Stimulated activated memory B cell treated with anti-CD40 and anti-IgM and Interleukin-4, amounts not matched to agents 10 μg/mL and 1 μg/mL and 100 μg/mL, for 72 hours (primary cell): ENCODE measurements at places on chromosomes 2 and 18.

DNA sequence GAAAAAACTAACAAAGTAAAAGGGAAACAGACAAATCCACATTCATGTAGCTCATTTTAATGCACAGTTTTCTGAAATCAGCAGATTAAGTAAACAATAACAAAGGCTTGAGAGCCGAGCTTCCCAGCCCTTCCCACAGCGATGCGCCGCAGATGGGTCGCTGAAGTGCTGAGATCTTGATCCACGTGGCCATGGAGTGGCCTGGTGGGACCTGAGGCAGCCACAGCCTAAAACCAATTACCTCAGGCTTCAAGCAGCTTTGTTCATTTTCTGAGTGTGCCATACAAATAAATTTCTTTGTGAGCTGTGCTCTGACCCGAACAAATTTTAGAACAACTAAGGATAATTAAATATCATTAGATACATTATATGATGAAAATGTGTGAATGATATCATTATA lies 25.6 kb upstream of the CYRIA start:
- ATAC-seq, result no peak

DNA sequence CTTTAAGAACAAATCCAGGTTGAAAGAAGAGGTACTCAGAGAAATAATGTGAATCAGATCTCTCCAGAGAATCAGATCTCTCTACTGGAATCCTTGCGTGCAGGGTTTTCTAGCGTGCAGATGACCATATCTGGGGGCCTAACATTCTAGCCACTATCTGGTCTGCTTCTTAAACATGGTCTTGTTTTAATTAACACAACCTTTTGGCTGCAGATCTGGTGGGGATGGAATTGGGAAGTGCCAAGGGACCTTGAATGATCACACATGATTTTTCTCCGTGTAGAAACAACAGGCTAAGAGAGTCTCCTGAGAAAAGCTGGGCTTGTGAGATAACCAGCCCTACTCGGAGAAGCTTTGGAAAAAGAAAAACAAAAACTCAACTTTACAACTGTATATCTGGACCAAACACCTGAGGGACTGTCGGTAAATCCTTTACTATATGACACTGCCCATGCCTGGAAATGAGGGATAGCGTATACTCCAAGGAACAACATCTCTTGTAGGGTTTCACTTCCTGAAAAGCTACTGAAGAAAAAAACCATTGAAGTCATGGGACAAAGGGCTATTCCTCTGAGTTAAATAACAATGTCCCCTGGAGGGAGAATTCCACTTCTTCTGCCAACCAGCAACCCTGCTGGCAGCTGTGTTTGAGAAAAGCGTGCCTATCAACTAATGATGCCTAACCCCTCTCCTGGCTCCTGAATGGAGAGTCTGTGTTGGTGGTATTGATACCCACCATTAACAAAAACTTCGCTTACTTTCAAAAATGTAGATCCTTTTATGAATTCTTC lies 171.0 kb upstream of the REV1 start:
- no peak for ATAC-seq

DNA sequence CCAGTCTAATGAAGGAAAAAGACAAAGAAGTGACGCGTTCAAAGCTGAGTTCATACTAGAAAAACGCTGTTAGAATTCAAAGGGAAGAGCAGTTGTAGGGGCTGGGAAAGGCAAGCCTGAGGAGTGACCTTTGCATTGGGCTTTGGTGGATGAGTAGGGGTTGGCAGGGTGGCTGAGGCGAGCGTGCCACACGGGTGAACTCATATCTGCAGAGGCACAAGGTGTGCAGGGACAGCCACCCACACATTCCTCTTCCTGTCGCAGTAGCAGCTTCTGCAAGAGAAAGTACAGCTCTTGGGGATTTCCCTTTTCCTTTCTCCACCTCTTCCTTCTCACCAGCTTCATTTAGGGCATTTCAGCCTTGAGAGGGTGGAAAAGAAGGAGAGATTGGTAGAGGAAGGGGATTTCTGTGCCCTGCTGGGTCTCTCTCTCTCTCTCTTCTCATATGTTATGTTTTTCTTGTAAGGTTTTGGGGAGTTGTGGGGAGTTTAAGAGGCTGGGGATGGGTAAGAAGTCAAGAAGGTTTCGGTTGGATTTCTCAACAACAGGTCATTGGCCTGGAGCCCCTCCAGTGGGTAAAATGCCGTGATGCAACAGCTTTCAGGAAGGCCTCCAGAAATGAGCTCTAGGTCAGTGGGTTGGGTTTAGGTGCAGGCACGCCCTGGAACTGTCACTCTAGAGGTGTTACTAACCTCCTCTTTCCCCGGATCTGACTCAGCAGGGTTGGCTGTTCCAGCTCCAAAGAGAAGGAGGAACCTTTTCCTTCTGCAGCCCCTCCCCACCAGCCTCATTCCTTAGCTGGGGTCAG lies 40.1 kb downstream of the ODC1 start:
- ATAC-seq, result peak; percentile 65

GRCh38 chr2:113848758-113849415 lies 41.0 kb upstream of the ACTR3 start:
- ATAC-seq, result no peak

DNA sequence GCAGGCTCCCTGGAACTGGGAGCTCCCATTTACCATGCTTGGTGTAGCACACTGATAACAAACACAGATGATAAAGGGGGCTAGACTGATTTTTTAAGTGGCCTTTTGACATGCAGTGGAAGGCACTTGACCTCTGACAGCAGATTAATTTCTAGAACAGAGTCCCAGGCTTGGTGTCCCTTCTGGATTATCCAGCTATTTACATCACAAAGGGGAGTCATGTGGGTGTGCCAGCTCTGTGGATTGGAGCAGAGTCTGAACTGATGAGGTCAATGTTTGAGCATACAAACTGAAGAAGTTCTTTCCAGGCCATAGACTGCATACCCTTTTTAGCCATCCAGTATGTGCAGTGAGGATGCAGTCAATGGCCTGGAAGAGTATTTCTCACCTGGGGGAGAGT lies 31.5 kb upstream of the SIX2 start:
- no peak for ATAC-seq

- ATAC-seq, result no peak
Observed at GRCh38 chr2:175111200-175111657, 56.8 kb downstream of the ATF2 start.

- ATAC-seq, result no peak
Observed at GRCh38 chr18:9020221-9020620, 82.3 kb upstream of the NDUFV2 start.

- ATAC-seq, result no peak
Observed at GRCh38 chr2:20077411-20077940, 26.0 kb upstream of the LAPTM4A start.

GRCh38 chr18:67771271-67771670 lies 254.8 kb upstream of the DSEL start:
- ATAC-seq, result no peak

GRCh38 chr2:27152102-27152795 lies 3.4 kb downstream of the TCF23 start:
- no peak for ATAC-seq

DNA sequence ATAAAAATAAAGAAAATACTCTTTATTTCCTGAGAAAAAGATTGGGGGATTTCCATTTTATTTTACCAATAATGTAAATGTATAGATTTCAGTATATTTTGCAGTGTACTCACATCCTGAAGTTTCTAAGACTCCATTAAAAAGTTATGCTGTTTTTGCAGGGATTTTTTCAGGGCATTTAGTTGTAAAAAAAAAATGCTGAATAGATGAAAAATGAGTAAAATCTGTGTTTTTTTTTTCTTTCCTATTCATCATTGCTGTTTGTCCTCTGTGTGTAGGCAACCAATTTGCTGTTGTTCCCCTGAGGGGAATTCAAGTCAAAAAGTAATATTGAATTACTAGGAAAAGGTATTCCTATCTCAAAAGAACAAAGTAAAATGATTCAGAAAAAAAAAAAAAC lies 66.3 kb downstream of the MEIS1 start:
- ATAC-seq, result no peak

- no peak for ATAC-seq
Observed at GRCh38 chr2:108869542-108869941, 83.0 kb downstream of the CCDC138 start.

- peak; percentile 89 for ATAC-seq
Observed at GRCh38 chr2:190679813-190680591, 31.1 kb downstream of the NAB1 start.

DNA sequence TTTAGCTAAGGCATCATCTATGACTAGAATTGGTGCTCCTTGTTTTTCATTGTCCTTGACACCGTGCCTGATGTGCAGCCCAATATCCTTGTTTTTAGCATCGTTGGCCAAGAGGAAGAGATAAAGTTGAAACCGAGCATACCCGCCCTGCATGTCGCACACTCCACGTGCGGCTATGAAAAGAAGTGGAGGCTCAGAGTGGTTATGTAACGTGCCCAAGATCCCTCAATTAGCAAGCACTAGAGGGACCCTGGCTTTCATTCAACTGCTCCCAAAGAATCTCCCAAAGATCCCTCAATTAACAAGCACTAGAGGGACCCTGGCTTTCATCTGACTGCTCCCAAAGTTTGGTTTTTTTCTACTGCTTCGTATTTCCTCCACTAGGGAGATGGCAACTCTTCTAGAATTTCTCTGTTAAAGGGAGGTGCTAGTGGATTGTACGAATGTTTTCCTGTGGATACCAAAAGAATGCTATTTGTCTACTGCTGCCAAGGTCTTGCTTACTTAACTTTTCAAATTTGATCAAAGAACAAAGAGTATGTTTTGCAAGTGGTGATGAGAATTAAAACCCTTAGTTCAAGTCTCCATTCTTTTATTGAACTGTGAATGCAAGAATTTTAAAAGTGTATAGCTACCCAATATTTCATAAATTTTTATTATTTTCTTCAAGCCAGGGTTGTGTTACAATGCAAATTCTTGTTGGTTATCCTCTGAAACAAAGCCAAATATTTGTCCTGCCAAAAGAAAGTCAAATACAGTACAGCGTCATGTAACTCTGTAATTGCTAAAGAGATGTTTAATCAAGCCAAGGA lies 92.1 kb downstream of the AOX1 start:
- no peak for ATAC-seq

DNA sequence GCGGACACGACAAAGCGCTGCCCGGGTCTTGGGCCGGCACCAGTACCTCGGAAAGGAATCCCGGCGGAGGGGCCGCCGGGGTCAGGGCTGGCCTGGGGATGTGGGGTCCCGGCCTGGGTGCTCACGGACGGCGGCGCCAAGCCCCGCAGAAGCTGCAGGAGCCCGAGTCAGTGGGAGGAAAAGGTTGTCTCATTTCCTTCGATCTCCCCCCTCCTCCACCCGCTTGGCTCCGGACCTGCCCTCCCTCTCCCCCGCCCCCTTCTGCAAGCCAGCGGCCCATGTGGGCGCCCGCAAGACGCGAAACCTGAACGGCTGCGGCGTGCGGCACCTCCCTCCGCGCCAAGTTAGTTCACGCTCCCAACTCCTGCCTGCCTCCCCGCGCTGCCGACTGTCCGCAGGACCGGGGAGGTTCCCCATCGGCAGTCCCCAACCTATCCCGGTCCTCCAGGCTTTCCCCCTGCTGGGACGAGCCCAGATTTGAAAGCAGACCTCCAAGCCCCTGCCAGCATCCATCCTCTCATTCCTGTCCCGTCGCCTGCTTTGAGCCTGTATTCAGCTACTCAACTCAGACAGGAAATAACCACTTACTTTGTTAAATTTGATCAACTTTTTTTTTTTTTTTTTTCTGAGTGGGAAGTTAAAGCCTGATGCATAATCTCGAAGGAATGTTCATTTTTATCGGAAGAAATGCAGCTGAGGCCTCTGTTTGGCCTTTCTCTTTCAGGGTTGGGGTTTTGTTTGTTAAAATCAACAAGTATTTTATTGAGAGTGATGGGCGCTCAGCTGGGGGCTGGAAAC lies at the start of gene EVA1A:
EVA1A (minus strand) TSS at position 172 of the 798 bp plus-strand sequence. CDS start 42,799 bp downstream, outside the sequence.
- peak; percentile 43 for ATAC-seq

GRCh38 chr2:155708071-155708470 lies 624.5 kb downstream of the NR4A2 start:
- no peak for ATAC-seq

DNA sequence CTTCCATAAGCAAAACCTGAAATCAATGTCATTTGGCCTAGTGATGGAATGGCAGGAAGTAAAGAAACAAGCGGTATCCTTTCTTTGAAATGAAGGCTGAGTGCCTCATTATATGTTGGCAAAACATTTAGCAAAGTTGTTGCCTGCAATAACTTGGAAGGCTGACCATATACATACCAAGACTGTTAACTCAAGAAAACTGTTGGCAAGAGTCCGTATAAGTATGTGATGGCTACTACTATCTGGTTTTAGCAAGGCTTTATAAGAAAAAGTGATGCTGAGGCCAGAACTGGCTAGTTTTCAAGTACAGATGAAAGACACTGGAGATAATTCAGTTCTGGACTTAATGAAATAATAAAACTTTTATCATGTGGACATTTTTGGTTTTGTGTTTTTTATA lies 356.2 kb downstream of the ZNF521 start:
- ATAC-seq, result no peak
